ENCODE measurements at places on chromosomes 6 and 20.
A peak's percentile ranks its signal among the peaks of the same experiment; 100 is the strongest.

GRCh38 chr20:17485017-17485416 lies 46.2 kb downstream of the BFSP1 start:
- no peak for DNase-seq

- no peak for DNase-seq
These were observed 6.1 kb downstream of the DACT2 start for GRCh38 chr6:168313431-168314011.

DNA sequence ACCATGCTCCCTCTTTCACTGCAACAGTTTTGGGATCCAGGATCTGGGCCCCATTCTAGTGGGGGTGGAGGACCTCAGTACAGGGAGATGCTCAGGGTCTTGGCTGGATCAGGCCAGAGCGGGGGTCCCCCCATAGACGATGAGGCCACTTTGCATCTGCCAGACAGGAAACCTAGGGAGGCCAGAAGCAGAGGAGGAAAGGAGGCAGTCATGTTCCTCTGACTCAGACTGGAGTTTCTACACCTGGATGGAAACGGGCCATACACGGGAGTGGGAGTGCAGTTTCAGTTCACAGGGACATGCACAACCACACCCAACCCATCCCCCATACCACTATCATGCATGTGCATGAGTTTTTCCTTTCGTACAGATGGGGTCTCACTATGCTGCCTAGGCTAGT lies 3.6 kb upstream of the EMILIN3 start:
- DNase-seq, result no peak

GRCh38 chr6:125294925-125295324 lies 6.8 kb downstream of the HDDC2 start:
- DNase-seq, result no peak

DNA sequence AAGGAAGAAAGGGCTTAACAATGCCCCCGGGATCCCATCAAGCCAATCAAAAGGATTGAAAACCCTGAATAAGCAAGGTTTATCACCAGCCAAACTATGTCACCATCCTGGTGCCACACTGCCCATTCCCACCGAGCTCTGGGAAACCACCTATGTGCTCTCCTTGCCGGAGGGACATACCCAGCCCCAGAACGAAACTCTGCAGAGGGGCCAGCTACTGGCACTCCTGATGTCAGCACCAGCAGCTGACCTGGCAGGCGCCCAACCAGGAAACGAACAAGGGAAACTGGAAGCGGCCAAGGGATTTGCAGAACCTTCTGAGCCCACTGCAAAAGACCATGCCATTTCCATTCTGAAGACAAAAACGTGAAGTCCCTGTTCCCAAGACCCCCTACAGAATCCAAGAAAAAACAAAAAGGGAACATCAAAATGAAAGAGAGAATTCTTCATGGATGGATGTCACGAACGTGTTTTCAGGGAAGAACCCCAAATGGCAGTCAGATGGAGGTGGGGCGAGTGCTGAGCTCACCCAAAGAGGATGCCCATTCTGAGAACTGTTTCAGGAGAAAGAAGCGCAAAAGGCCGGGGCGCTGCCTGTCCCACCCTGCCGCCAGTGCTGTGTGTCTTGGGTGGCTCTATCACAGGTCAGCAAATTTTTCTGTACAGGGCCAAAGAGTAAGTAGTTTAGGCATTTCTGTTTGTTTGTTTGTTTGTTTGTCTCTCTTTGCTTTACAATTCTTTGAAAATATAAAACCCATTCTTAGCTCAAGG lies 305.2 kb downstream of the ESR1 start:
- peak; percentile 37 for DNase-seq

GRCh38 chr6:33905071-33905609 lies 101.3 kb upstream of the MLN start:
- peak; percentile 100 for DNase-seq

GRCh38 chr6:131135244-131136020 lies at the start of gene AKAP7:
AKAP7 (plus strand) TSS chr6:131135467; CDS start chr6:131135764, 297 bp downstream.
- DNase-seq, result peak; percentile 85

- no peak for DNase-seq
These were observed 379.9 kb downstream of the SAMD5 start for GRCh38 chr6:147888374-147888773.

GRCh38 chr20:14724468-14724867 lies 387.1 kb upstream of the FLRT3 start:
- DNase-seq, result no peak

DNA sequence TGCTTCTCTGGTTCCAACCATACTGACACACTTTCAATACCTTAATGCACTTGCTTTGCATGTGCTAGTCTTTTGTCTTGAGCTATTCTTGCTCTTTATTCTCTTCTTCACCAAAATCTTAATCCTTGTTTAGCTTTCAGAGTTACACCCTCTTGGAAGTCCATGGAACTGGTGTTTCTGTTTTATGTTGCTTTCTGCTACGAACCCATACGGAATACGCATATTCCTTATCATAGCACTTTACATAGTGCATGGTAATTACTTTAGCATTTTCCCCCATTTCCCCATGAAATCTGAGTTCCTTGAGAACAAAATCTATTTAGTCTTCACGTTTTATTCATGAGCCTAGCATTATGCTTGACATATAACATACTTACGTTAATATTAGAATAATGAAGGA lies 270.9 kb downstream of the NKAIN2 start:
- DNase-seq, result no peak

DNA sequence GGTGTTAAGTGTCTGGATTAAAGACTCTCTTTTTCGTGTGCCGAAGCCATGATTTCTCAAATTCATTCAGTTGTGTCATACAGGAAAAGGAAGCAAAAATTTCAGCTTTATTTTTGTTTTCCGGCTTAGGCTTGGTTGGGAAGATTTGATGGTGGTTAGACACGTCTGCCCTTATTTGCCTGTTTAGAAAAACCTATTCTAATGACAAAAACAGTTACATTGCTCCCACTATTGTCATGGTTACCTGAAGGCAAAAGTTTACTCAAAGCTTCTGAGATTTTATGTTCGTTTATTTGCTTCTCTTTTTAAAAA lies 982 bp downstream of the DNAJC5 start:
- DNase-seq, result no peak

DNA sequence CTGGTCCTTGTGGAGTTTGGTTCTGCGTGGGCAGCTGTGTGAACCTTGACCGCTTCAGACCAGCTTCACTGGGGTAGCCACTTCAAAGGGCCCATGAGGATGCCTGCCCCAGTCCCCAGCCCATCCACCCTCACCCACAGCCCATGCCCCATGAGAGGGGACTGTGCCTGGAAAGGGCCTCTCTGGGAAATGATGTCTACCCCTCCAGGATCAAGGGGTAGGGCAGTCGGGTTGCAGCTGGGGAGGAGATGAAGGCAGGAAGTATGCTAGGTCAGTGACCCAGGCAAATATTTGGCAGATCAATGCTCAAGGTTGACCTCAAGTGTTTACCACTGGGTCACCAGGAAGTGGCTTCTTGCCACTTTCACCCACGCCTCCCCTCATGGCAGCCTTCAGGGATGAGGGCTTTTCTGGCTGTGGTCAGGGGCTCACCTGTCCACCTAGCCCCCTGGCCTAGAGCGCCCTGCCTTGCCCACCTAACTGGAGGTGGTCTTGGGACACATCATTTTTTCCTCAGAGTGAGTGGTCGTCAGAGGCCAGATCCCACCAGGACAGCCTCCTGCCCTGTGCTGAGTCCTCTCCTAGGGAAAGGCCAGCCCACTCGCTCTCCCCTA lies 109.5 kb downstream of the SNX5 start:
- DNase-seq, result no peak

GRCh38 chr6:16949716-16950115 lies 152.1 kb upstream of the STMND1 start:
- DNase-seq, result no peak

GRCh38 chr6:2957696-2958330 lies 13.6 kb downstream of the SERPINB6 start:
- no peak for DNase-seq

GRCh38 chr6:167336844-167337630 lies 12.2 kb downstream of the TTLL2 start:
- no peak for DNase-seq

DNA sequence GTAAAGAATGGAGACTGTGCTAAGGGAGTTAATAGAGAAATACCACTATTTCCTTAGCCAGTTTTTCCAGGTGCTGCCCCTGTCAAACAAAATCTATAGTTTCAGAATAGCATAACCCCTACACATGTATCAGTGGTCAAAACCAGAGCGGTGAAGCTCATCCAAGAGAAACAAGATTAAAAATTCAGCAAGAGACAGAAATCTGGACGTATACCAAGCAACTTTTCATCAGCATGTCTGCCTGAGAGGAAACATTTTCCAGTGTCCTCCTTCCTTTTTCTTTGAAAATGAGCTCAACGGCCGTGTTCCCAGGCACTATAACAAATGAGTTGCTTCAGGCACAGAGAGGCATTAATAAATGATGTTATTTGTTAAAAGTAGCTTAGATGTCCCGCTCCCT lies 416.5 kb downstream of the BCKDHB start:
- no peak for DNase-seq

DNA sequence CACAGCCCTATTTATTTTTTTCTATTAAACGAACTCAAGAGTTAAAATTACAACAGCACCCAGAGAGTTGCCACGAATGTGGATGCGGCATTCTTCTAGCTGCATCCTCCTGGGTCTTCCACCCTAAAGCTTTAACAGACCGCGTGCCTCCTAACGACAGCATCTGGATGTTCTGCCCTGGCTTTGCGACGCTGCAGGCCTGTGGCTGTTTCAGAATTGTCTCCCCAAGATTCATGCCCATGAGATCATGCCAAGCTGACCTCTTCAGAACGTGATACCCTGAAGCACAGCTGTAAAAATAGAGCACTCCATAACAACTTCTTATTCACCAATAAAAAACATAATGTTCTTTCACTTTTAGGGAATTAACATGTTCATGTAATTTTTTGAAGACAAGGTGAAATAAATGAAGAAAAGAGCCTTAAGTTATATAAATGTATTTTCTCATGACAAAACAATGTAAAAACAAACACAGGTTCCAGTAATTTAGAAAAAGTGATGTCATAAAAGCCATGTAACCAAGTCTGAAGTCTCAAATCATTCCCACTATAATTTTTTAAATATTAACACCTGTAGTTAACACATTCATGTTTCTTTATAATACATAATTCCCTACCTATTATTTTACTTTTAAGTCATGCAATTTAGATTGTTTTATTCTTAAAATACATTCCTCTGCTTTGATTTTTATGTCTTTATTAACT lies 26.5 kb downstream of the HIVEP2 start:
- no peak for DNase-seq

GRCh38 chr6:149899926-149900619 lies 2.2 kb upstream of the RAET1E start:
- DNase-seq, result no peak

DNA sequence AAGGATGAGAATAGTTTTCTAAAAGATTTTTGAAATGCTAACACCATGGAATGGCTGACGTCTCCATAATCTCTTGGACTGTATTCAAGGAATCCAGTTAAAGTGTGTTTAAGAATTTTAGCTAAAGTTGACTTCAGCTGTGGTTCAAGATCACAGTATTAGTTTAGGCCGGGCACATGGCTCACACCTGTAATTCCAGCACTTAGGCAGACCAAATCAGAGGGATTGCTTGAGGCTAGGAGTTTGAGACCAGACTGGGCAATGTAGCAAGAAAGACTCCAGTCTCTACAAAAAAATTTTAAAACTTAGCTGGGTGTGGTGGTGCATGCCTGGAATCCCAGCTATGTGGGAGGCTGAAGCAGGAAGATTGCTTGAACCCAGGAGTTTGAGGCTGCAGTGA lies 68.2 kb downstream of the RFPL4B start:
- no peak for DNase-seq

DNA sequence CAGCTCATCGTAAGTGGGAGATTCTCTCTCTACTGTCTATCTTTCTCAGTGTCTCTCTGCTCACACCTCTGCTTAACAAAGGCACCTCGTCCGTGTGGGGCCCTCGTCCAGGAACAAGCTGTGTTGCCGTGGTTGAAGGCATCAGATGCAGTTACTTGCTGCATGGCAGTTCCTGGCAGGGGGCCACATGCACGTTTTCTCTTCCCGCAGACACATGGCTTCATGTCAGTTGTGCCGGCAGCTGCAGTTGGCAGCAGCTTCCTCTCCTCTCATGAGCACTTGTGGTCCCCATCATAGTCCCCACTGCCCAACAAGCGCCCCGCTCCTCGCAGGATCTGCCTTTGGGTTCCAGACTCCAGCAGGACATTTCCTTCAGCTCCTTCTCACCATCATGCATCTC lies 7.1 kb upstream of the AFDN start:
- DNase-seq, result no peak

GRCh38 chr6:39614393-39614950 lies 110.7 kb downstream of the KIF6 start:
- no peak for DNase-seq

- DNase-seq, result peak; percentile 54
These were observed 17.4 kb downstream of the CASS4 start for GRCh38 chr20:56429502-56429901.

DNA sequence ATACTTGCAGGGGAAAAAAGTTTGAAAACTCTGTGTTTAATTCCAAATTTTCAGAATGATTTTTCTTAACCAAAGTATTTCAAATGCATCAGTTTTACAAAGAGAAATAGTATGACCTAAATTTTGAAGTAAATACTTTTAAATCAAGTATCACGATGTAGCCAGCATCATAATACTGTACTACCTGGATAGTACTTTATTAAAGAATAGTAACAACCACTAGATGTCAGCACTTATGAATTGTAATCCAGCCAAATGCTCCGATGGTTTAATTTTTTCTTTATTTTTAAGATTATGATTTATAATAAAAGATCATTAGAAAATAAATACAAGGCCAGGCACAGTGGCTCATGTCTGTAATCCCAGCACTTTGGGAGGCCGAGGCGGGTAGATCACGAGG lies 37.2 kb upstream of the HACE1 start:
- DNase-seq, result peak; percentile 2

DNA sequence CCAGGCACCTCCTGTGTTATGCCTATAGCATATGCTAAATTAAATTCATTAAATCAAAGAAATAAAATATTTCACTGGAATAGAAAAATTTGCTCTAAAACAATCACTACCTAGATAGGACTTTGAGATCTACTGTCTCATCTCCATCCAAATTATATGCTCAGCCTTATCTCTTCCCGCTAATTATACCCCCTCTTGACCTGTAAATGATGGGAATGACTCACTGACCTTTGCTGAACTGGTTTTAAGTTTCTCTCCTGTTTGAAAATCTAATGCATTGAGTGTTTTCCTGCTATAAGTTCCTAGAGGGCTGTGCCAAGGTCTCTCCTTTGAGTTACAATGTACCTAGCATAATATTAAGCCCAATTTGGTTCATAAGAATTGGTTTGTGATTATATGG lies 110.1 kb downstream of the BMP2 start:
- no peak for DNase-seq

Data from common myeloid progenitor, CD34-positive (primary cell).